Caco-2 (cell line): ENCODE measurements at places on chromosomes 16 and 17. TPM values are rescaled to one million over a fixed set of nuclear protein-coding genes. Genes with fewer than 3 reads are reported as not detected.

GRCh38 chr17:75808905-75809621 lies 24.5 kb downstream of the UNK start:
- no peak for DNase-seq

The TPSAB1 gene
- total RNA-seq, result not detected in 2 replicates

DNA sequence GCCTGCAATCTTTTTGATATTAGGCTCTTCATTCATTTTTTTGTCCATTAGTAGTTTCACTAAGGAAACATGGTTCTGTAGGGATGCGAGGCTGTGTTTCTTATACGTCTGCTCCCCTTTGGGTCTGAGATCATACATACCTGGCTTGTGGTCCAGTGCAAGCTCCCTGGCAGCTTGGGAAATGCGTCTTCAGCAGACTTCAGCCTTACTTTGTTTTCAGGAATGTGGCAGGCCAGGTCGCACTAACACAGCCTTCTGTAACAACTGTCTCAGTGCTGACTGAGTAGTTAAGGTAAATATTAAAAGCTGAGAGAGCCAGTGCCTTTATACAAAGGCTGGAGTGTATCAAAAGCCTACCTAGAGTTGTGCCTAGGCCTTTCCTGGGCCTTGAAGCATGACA lies 970.5 kb upstream of the EEF2KMT start:
- DNase-seq, result no peak

The FBXW10 gene
- 0.11 TPM in 1 of 2 replicates, not detected in the other for total RNA-seq

The IL21R gene
- total RNA-seq, result 0.07 and 0.12 TPM in 2 replicates

DNA sequence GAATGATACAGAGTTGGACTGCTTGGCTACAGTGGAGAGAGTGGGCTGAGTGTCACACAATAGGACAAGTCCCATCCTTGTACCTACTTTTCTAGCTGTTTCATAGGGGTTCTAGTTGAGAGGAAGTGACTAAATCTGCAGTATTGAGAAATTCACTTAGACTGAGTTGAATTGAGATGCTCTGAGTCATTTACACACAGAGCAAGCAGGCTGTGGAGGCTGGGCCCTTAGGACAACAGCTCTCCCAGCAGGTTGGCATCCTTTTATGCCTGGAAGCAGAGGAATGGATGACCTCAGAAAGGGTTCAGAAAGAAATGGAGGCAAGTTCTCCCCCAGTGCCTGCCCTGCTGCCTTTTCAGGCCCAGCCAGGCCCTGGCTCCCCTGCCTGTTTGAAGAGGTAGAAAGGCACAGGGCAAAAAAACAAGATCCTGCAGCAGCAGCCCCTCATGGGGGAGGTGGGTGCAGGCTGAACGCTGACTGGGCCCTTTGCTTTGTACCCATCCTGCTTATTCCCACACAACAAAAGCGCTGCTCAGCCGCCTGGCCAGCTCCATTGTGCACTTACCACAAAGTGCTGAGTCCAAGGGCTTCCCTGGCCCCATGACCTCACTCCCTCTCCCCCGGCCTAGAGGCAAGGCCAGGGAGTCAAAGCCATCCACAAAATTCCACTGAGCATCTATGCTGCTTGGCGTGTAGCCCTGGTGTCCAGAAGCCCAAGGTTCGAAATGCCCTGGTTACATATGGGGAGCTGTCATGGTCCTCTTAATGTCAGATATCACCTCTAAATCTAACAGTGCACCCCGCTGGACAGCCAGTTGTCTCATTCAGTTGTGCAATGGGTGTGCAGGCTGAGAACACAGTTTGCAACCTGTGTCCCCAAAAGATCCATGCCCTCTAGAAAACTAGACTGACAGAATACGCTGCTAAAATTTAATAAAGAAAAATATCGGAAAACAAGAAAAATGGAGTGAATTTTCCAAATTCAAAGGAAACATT lies 5.4 kb upstream of the CRYBA1 start:
- no peak for DNase-seq

DNA sequence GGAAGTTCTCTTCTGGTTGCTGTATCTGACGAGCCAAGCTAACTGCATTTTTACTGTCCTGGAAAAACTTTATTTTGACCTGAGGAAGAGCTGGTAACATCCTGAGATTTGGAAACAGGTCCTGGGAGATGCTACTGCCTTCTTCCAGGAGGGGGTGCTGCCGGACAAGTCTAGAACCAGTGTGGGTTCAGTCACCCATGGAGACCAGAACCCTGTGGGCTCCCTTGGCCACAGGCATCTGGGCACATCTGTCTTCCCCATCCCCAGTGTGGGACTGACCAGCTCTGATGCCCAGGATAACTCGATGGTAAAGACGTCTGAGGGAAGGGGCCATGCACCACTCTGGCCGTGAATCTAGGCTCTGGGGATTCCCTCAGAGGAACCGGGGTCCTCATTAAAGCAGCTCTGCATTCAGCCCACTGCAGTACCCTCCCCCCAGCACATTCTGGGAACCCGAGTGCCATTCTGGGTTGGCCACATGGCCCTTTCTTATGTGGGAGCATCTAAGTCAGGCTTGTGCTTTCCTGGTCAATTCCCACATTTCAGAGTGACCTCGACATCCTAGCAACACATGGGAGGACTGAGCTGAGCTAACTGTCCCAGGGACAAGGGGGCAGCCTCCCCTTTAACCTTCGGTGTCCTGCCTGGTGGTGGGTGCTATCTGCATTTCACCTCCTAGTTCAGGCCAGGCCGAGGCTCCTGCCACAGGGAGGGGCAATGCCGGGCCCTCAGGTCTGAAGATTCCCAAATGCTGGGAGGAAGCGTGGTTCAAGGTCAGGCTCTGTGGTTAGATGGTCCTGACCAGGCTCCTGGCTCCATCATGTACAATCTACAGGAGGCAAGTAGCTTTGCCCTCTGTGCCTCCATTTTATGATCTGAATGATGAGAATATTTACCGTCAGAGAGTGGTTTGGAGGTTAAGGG lies 6.4 kb downstream of the C16orf86 start:
- peak; percentile 87 for DNase-seq

DNA sequence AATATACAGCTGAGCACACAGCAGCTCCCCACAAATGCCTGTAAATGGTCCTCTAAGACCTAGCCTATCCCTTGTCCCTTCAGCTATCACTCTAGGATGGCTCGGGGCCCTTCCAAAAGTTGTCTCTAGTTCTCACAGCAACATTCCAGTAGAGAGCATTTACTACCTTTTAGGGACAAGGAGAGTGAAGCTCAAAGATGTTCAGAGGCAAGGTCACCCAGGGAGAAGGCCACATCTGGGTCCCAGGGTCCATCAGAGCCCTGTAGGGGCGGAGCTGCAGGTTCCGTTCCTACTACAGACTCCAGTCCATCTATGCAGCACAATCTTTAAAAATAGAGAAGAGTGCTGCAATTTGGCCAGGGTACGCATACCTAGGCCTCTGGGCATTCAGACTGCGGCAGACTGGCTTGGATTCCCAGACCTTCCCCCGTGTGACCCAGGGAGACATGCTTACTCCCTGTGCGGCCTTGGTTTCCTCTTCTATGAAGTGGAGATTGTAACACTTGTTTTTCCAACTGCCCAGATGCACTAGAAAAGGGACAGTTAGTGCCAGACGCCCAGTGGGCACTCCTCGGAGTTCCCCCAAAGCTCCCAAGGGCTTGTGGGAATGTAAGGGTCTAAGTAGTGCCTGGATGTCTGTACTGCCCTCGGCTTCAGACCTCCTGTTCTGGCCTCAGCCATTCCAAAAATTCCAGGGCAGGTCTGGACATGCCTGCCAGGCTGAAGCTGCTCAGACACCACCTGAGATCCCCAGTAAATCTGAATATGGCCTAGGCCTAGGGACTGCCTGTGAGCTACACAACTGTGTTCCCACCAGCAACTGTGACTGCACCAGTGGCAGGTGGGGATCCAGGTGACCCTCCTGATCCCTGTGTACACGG lies 2.5 kb downstream of the SLC12A4 start:
- peak; percentile 91 for DNase-seq

GRCh38 chr16:66481943-66482390 lies 54.9 kb downstream of the BEAN1 start:
- no peak for DNase-seq

- no peak for DNase-seq
Measured at GRCh38 chr17:55324296-55324978, 59.7 kb downstream of the HLF start.

DNA sequence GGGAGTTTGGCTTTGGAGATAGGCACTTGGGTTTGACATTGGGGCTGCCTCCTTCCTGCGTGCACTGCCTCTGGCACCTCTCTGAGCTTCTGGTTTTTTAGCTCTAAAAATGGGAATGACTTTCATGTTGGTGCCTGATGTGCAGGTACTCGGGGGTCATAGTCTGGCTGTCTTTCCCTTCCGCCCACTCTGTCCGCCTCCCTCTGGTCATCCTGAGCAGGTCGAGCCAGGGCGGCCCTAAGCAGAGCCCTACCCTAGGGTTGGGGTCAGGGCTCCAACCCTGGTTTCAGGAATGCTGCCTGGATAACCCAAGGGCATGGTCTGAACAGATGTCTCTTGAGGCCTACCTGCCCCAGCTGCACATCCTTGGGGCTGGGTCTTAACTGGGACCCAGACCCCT lies 64.8 kb downstream of the CMIP start:
- no peak for DNase-seq

GRCh38 chr16:11163761-11164261 lies 92.2 kb downstream of the SOCS1 start:
- no peak for DNase-seq

DNA sequence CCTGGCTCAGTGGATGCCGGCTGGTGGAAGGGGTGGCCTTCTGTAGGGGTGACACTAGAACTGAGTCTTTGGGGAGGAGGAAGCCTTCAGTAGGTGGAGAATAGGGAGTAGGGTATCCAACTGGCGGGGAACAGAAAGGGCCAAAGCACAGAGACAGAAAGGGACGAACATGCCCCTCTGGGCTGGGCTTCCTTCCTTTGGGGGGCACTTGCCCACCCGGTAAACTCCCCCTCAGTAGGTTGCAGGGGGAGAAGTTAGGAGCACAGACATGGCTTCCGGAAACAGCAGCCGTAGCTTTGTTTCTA lies 774 bp downstream of the ENGASE start:
- no peak for DNase-seq

The KRTAP2-3 gene
- total RNA-seq, result 3.7 and 4.9 TPM in 2 replicates

The KIF18B gene
- 63.6 and 68.4 TPM in 2 replicates for total RNA-seq

- DNase-seq, result no peak
Measured at GRCh38 chr16:2841606-2842339, 11.7 kb downstream of the ZG16B start.

The MFSD6L gene
- not detected in 2 replicates for total RNA-seq

GRCh38 chr16:67177743-67178699 lies 5.7 kb downstream of the MATCAP1 start:
- DNase-seq, result peak; percentile 95

DNA sequence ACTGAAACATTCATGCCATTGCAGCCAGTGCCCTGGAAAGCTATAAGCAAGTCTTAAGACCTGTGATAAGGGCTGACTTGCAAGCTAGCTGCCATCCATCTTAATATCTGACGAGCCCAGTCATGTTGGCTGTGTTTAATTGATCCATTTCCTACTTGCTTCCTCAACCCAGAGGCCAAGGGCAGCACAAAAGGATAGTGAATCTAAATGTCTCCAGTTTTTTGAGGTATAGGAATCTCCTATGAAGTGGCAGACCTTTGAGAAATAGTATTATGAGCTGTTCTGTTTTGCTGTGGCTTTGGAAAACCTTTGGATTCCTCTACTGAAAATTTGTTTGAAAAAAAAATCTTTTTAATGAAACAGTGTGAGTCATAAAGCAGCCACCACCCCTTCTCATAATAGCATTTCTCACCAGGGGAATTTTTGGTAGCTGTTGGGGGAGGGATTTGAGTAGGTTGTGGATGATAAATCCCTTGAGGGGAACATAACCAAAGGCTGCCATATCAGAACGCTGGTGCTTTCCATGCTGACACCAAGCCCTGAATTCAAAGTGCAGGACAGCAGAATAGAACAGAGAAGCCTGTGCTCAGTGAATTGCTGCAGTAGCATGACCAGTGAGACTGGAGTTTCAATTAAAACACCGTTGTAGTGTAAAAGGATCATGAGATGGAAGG lies 12.9 kb downstream of the ZNRF1 start:
- DNase-seq, result no peak

DNA sequence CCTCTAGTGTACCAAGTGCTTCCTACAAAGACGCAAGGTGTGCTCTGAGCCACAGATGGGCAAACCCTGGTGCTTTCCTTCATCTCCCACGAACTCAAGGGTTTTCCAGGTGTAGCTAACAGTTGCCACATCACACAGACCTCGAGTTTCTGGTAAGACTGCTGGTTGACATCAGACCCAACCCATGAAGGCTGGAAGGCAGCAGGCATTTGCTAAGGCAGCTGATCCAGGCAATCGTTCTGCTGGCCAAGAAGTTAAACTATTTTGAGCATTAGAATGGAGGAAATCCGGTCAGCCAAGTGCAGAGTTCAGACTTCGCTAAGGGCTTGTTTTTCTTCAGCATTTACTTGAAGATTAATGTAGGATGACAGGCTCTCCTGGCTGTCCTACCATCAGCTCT lies 11.5 kb downstream of the HAS3 start:
- no peak for DNase-seq

- no peak for DNase-seq
Measured at GRCh38 chr17:679491-679890, 35.1 kb downstream of the VPS53 start.

- no peak for DNase-seq
Measured at GRCh38 chr17:29659155-29659554, 36.4 kb upstream of the CORO6 start.

GRCh38 chr16:6836766-6837165 lies 495.9 kb upstream of the RBFOX1 start:
- DNase-seq, result no peak

- no peak for DNase-seq
Measured at GRCh38 chr17:75266316-75267152, 4.5 kb downstream of the MIF4GD start.

GRCh38 chr16:51287121-51287755 lies 136.2 kb upstream of the SALL1 start:
- DNase-seq, result no peak

The LITAFD gene
- total RNA-seq, result not detected in 2 replicates

GRCh38 chr16:68768771-68769170 lies 31.7 kb downstream of the CDH1 start:
- no peak for DNase-seq

GRCh38 chr17:8831234-8831849 lies 32.2 kb upstream of the MFSD6L start:
- DNase-seq, result no peak

- no peak for DNase-seq
Measured at GRCh38 chr16:27302126-27302525, 11.6 kb upstream of the IL4R start.

DNA sequence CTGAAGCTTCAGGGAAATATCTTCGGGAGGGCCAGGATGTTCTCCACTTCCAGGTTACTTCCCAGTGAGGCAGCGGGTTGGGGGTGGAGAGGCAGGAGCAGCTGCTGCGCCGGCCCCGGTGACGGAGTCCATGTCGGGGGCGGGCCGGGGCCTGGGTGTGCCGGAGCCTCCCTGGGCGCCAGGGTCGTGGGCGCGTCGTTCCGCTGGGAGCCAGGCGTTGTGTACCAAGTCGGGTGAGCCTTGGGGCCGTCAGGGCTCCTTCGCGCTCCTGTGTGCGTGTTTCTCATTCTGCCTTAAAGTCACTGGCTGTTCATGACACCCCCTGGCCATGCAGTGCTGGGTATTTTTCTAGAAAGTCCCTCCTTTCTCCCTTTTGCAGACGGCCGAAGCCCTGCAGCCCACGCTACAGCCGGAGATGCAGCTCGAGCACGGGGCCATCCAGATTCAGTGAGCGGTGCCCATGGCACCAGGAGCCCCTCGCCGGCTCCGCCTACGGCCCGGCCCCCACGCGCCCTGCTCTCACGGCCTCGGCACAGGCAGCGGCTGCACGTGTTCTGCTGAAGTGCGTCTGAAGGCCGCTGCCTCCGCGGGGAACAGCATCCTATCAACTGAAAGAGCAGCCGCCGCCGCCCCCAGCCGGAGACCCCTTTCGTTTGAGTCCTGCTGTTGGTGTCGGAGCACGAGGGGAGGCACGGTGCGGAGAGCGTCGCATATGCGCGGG lies 125.1 kb downstream of the BANP start:
- DNase-seq, result no peak

The NPIPB4 gene
- total RNA-seq, result 136 and 150 TPM in 2 replicates

GRCh38 chr17:13750816-13751793 lies 149.4 kb upstream of the HS3ST3A1 start:
- peak; percentile 28 for DNase-seq
